ENCODE measurements at places on chromosomes 2 and 18.

- DNase-seq, result no peak
These were observed 22.7 kb downstream of the MPPE1 start for GRCh38 chr18:11885278-11885947.

- peak; percentile 61 for DNase-seq
These were observed 51.8 kb upstream of the BIN1 start for GRCh38 chr2:127158614-127159290.

- no peak for DNase-seq
These were observed 1.1 kb upstream of the DGKD start for GRCh38 chr2:233353101-233353768.

- no peak for DNase-seq
These were observed 84.2 kb downstream of the TTC27 start for GRCh38 chr2:32711908-32712501.

GRCh38 chr2:57947398-57947797, 99.2 kb upstream of the VRK2 start:
- no peak for DNase-seq

DNA sequence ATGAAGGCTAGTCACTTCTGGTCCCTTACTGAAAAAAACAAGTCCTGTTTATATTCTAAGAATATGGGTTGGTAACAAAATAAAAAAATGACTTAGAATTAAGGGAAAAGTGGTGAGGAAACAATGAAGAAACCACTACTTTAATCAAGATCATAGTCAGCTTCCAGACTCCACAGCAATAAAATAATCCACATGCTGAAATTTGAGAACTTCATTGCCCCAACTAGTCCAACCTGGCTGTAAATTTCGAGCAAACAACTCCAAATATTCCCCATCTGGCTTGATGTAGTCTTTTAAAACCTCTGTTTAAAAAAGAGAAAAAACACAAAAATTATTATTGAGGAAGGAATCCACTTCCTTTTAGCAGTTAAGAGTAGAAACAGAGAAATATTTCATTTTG, 32.5 kb downstream of the METTL4 start:
- DNase-seq, result no peak

- no peak for DNase-seq
These were observed 390.4 kb downstream of the SOX11 start for GRCh38 chr2:6082625-6083018.

DNA sequence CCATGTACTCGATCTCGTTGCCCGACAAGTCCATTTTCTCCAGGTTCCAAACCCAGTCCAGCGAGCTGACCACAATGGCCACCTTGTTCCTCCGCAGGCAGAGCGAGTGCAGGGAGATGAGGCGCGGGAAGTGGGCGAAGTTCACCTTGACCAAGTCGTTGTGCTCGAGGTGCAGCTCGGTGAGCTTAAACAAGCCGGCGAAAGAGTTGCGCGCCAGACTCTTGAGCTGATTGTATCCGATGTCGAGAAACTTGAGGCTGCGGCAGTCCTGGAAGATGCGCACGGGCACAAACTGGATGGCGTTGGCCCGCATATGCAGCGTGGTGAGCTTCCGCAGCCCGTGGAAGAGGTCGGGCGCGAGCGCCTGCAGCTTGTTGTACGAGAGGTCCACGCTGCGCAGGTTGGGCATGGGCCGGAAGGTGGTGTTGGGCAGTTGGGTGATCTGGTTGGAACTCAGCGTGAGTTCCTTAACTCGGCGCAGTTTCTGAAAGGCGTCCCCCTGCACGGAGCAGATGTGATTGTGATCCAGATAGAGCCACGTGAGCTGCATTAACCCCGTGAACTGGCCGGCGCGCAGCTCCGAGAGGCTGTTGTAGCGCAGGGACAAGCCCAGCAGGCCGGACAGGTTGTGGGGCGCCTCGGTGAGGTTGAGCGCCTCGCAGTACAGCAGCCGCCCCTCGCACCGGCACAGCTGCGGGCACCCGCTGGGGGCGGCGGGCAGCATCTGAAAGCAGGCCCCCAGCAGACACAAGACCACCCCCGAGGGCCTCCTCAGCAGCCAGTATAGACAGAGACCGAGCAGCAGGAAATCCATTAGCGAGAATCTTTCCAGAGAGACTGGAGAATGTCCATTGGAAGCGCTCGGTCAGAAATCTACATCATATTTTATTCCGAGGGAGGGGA, 1.3 kb downstream of the LRRTM1 start:
- DNase-seq, result no peak

- no peak for DNase-seq
These were observed 79.9 kb downstream of the THADA start for GRCh38 chr2:43515807-43516497.

GRCh38 chr2:68295516-68295915, 24.2 kb downstream of the CNRIP1 start:
- peak; percentile 31 for DNase-seq

- peak; percentile 5 for DNase-seq
These were observed 12.8 kb upstream of the TTN start for GRCh38 chr2:178819992-178820391.

DNA sequence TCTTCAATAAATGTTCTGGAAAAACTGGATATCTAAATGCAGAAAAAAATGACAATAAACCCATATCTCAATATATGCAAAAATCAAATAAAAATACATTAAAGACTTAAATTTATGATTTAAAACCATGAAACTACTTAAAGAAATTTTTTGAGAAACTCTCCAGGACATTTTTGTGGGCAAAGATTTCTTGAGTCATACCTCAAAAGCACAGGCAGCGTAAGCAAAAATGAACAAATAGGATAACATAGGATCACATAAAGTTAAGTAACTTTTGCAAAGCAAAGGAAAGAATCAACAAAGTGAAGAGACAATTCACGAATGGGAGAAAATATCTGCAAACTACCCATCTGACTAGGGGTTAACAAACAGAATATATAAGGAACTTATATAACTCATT, 1545.5 kb downstream of the SUCLG1 start:
- no peak for DNase-seq

DNA sequence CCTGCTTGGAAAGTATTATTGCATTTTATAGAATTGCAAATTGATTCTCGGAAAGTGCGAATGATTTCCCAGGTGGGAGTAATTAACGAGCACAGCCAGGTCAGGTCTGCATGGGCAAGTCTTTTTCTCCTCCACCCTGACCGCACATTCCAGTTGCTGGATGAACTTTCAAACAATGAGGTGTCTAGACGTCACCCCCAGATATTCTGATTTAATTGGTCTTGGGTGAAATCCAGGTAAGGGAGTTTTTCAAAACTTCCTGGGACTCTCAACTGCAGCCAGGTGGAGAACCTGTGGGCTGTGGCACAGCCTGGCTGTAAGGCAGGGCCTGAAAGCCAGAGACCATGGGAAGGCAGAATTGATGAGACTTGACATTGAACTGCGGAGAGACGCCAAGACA, 15.9 kb upstream of the RNF152 start:
- no peak for DNase-seq

DNA sequence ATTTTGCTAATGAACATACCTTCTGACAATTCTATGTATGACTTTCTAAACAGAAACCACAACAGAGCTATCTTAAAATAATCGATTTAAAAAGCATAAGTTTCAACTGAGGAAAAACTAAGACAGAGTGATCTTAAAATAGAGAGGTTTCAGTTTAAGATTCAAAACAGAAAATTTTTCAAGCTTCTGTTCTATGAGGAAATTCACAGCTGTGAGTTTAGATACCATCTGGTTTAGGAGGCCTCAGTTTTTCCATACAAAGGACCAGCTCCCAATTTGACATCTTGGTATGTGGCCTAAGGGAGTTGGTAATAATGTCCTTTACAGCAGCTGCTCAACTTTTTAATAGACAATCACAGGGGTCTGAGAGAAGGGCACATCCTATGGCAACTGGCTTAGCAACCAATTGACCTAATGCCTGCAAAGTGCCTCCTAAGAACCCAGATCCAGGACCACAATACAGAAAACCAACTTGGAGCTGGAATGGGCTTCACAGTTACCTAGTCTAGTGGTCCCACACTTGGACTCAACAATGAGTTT, 39.7 kb downstream of the MDH1 start:
- DNase-seq, result no peak

GRCh38 chr2:8657423-8658062, 24.3 kb upstream of the ID2 start:
- no peak for DNase-seq

GRCh38 chr2:5691985-5692529, at the start of gene SOX11:
SOX11 (plus strand) TSS chr2:5692384; CDS start chr2:5692722, 338 bp downstream.
- DNase-seq, result peak; percentile 20

DNA sequence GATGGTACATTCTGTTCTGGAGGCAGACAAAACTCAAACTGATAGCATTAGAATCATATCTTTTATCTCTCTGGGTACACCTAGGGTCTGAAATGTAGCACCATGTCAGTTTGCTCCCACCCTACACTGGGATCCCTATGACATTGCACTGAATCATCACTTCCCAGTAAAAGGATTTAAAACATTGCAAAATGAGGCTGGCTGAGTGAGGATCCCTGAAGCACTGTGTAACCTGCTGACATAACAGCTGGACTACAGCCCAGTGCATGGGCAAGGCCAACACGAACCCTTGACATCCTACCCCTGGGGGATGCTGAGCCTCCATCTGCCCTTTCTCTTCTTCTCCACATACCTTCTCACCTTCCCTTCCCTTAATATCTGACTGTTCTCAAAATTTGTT, 253.2 kb downstream of the TTC32 start:
- no peak for DNase-seq

- DNase-seq, result no peak
These were observed 329.1 kb downstream of the MTX2 start for GRCh38 chr2:176598351-176598750.

GRCh38 chr2:88443353-88443938, 9.0 kb downstream of the FOXI3 start:
- no peak for DNase-seq

GRCh38 chr18:79421275-79421857, 25.6 kb downstream of the NFATC1 start:
- DNase-seq, result no peak
